ENCODE measurements at places on chromosomes 1 and 21. TPM values are rescaled to one million over a fixed set of nuclear protein-coding genes. Genes with fewer than 3 reads are reported as not detected.

GRCh38 chr1:244083383-244083943, 32.4 kb downstream of the ZBTB18 start:
- DNase-seq, result no peak

DNA sequence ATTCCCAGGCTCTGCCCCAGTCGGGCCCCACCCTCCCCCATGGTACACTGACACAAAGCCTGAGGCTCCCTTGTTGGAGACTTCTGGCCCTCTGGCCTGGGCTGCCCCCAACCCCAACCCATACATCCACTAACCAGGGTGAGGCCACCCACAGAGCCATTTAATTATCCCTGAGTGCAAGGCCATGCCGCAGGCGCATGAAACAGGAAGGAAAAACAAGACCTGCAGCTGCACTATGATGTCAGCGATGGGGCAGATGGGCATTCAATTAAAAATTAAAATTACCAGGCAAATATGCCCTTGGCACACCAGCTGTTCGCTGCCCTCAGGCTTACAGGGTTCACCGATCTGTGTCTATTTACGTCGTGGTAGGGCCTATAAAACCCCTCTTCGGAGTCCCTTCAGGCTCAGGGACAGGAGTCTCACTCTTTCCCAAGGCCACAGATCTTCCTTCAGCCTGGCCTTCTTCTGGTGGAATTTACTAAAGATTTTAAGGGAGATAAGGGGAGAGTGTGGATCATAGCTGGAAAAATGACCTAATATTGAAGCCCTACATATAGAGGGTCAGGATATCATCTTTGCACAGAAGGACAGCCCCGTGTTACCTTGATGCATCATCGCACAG, 29.6 kb upstream of the RGS16 start:
- no peak for DNase-seq

DNA sequence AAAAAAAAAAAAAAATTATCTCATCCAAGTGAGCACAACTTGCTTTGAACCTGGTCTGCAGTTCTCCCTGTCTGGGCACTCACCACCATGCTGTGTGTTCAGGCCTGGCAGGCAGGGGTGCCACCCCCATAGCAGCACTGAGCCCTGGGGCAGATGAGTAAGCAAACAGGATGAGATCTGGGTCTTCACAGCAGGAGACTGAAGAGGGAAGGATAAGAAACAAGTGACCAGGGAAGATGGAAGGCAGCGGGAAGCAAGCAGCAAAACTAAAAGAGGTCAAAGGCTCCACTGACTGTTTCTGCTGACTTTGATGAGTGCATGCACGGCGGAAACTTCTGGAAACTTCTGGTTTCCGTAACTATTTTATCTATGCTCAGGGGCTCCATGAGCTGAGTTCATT, 133.5 kb upstream of the SOD1 start:
- no peak for DNase-seq

DNA sequence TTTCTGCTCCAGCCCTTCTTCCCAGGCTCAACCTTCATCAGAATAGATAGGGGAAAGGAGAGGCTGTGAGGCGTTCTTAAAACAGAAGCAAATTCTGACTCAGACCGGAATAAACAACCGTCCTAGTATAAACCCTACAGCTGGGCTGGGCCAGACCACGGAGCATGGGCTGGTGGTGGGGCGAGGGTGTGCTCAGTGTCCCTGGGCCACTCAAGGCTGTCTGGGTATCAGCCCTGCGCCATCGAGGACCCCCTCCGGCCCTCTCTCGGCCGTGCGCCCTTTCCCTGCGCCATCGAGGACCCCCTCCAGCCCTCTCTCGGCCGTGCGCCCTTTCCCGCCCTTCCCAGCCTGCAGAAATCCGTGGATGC, 36.0 kb downstream of the CAPN2 start:
- no peak for DNase-seq

DNA sequence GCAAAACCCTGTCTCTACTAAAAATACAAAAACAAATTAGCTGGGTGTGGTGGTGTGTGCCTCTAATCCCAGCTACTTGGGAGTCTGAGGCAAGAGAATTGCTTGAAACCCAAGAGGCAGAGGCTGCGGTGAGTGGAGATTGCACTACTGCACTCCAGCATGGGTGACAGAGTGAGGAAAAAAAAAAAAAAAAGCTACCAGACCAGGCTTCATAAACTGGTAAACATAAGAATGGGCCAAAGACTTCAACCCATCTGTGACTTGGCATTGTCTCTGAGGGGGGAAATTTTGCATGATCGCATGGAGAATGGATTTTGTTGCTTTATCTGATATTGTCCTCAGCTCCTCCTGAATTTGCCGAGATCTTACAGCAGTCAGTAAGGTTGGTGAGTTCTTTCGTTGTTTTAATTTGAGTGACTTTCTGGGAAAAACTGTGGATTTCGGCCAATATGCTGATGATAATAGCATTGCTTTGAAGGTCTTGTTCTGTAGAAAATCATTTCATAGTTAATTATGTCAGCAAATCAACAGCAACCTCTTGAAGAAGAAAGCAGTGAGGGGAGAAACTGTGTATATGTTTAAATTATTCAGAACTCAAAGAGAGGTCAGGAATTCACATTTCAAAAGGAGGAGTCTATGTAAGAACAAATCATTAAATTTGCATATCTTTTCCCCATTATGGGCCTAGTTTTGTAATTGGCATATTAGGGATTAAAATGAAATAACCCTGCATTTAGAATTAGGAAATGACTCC, 13.1 kb downstream of the FGGY start:
- DNase-seq, result no peak

- DNase-seq, result no peak
Measured at GRCh38 chr1:61362351-61362750, 280.0 kb downstream of the NFIA start.

GRCh38 chr1:51610637-51611036, 6.3 kb upstream of the OSBPL9 start:
- no peak for DNase-seq

The VAMP3 gene
- total RNA-seq, result 52.2 TPM

The HHAT gene
- 1.5 TPM for total RNA-seq

The FCN3 gene
- total RNA-seq, result not detected

The MARK1 gene
- total RNA-seq, result not detected

The TOMM20 gene
- total RNA-seq, result 104 TPM

The FMOD gene
- total RNA-seq, result not detected

DNA sequence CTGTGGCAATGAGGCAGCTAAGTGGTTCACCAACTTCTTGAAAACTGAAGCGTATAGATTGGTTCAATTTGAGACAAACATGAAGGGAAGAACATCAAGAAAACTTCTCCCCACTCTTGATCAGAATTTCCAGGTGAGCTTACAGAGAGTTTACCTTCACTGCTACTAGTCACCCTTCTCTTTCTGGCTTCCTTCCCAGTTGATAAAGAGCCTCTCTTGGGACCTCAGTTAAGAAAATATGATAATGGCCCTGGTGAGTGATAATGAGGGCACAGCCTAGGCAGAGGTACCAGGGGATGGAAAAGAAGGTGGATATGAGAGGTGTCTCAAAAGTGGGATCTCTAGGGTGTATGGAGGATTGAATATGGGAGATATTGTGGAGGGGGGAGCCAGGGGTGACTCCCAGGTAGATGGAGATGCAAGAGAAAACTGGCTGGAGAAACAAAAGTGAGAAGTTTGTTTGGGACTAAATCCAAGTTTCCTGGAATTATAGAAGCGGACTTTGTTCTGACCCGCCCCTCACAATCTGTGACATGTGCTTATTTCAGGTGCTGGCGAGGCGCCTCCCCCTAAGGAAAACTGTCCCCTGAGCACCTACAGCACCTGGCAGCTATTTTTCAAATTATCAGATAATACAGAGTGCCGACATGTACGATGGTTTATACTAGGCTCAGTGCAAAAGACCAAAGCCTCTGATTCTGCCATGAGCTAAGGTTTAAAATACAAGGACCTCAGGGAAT, 13.7 kb downstream of the MTARC2 start:
- no peak for DNase-seq

GRCh38 chr1:204032642-204033235, 40.2 kb upstream of the SOX13 start:
- no peak for DNase-seq

The S100A3 gene
- total RNA-seq, result not detected

DNA sequence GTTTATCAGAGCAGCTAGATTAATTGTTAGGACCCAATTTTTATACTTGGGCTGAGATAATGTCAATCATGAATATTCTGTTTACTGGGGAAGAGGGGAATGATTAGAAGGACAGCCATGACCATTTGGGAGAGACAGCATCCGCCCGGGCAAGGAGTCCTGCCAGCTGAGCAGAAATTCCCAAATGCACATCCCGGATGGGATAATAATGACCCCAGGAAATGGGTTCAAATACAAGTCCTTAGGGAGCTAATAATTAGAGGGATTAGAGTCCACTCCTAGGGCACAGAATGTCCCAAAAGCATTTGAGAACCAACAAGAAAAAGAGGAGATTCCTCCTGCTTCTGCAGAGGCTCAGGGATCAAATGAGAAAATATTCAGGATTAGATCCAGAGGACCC, 115.9 kb downstream of the LRRC53 start:
- DNase-seq, result no peak
